NB4 (cell line): ENCODE measurements at places on chromosomes 3 and 15.

GRCh38 chr3:110343945-110344344 is 727.7 kb upstream of the NECTIN3 start:
- no peak for DNase-seq

DNA sequence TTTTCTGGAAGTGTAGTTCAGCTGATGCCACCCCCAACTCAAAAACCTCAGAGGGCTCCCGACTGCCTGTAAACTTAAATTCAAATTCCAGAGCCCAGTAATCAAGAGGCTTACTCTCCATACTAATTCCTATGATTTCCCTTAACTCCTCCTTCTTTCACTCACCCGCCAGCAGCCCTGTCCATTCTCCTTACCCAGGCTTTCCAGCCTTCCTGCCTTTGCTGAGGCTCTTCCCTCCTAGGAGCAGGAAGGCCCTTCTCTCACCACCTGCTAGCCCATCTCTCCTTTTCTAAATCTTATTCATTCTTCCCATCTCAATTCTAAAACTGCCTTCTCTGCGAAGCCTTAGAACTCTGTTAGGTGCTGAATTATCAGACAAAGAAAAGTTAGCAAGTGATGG is 30.4 kb downstream of the RORA start:
- DNase-seq: no peak

DNA sequence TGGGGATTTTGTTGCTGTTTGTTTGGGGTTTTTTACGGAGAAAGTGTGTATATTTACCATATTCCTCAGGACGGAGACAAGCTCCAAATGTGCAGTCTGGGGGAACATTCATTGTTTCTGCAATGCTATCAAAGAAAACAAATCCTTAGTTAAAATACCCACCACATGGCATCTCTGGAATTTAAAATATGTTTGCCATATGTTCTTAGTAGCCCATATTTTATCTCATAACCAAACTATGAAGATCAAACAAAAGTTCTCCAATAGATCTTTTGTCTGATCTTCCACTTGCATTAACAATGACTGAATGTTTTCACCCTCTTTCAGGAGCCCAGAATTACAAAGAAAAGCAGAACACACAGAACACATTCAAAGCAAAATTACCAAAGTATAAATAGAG is 35.3 kb downstream of the EFHB start:
- DNase-seq: no peak

- peak; percentile 79 for DNase-seq
These were observed 900 bp upstream of the HYAL3 start for GRCh38 chr3:50299929-50300680.

DNA sequence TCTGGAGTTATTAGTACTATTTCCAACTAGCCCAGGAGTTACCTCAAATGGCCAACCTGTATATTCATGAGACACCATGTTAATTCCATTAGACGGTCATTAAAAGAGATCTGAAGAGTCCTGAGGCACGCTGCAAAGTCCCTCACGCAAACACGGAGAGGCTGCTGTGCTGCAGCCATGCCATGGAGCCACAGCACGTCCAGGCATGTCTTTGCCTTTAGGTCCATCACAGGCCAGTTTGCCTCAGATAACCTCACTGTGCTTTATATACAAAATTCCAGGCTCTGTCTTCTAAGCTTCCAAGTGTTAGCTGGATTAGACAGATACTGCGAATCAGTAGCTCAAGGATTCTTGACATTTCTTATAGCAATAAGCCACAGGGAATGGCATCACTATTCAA is 9.8 kb upstream of the PLAAT1 start:
- no peak for DNase-seq

GRCh38 chr3:192812743-192813383 is 85.5 kb upstream of the FGF12 start:
- DNase-seq: peak; percentile 54

DNA sequence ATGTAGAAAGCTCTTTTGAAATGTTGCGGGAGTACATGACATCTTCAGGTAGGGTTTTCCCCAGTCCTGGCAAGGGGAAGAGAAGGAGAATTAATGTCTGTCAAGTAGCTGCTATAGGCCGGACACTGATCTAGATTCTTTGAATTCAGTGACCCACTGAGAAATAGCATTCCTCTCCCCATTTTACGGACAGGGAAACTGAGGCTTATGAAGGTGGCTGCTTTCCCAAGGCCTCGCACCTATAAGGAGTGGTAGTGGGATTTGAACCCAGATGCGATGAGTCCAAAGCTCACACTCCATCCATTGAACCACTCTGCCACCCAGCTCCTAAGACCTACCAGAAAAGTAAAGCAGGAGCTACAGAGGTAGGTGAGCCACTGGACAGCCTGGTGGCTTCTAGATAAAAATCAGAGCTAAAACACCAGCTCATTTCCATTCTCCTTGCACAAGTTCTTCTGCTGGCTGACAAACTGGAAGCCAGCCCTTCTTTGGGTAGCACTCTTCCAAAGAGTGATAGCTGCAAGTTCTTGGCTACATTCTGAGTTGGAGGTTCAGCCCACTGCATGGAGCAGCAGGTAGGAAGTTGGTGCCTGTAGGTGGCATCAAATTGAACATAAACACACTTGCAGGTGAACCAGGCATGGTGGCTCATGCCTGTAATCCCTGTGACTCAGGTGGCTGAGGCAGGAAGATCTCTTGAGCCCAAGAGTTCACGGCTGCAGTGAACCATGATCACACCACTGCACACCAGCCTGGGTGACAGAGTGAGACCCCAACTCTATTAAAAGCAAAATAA is 22.0 kb downstream of the ZNF710 start:
- no peak for DNase-seq

DNA sequence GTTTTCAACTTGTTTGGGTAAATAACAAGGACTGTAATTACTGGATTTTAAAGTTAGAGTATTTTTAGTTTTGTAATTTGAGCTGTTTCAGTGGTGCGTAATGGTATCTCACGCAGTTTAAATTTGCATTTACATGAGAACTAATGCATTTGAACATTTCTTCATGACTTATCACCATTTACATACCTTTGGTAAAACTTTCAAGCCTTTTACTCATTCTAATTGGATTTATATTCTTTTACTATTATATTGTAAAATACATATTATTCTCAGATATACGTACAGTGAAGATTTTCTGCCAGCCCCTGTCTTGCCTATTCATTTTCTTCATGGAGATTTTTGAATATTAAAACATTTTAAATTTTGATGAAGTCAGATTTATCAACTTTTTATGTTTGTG is 703.8 kb downstream of the MECOM start:
- no peak for DNase-seq

DNA sequence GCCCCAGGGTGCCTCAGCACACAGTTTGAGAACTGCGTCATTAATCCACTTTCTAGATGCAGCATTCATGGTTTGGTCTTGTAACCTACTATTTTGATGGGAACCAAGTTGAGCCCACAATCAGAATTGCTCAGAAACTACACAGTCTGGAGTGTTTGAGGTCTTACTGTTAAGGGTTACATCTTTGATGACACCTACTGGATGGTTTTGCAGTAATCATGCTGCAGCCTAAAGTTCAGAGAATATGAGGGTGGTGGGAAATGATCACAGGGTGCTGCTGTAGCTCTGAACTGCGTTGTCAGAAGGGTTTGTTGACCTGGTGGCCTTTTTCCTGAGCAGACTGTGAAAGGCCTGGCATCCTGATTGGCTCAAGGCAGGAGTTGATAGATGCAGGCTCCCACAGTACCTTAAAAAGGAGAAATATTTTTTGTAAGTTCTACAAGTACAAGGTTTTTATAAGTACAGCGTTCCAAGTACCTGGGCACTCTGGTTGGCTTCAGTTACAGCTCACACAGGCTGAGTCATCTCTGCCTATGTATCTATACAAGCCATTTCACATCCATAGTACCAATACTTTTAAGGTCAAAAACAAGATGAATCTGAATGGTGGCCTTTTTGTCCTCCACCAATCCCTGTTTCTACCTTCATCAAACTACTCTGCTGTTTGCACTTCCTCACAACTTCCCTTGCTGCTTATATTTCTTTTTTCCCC is 60.5 kb upstream of the ACKR4 start:
- DNase-seq: peak; percentile 27

- peak; percentile 56 for DNase-seq
These were observed 22.4 kb downstream of the CCDC12 start for GRCh38 chr3:46954178-46954577.

GRCh38 chr3:24139463-24140412 is 194.7 kb downstream of the NR1D2 start:
- no peak for DNase-seq

DNA sequence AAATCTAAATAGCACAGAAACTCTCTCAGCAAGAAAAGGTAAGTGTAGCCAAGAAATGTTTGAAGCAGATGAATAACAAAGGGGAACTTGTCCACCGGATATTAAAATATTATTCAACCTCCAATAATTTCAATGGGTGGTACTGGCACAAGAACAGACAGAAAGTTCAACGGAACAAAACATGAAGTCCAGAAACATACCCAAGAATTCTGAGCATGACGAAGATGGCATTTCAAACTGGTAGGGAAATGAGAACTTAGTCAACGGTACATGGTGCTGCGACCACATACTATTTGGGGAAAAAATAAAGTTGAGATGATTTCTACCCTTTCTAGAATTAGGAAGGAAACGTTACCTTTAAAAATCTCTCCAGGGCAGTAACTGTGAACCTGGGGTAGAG is 5.5 kb downstream of the CHSY1 start:
- DNase-seq: peak; percentile 9

DNA sequence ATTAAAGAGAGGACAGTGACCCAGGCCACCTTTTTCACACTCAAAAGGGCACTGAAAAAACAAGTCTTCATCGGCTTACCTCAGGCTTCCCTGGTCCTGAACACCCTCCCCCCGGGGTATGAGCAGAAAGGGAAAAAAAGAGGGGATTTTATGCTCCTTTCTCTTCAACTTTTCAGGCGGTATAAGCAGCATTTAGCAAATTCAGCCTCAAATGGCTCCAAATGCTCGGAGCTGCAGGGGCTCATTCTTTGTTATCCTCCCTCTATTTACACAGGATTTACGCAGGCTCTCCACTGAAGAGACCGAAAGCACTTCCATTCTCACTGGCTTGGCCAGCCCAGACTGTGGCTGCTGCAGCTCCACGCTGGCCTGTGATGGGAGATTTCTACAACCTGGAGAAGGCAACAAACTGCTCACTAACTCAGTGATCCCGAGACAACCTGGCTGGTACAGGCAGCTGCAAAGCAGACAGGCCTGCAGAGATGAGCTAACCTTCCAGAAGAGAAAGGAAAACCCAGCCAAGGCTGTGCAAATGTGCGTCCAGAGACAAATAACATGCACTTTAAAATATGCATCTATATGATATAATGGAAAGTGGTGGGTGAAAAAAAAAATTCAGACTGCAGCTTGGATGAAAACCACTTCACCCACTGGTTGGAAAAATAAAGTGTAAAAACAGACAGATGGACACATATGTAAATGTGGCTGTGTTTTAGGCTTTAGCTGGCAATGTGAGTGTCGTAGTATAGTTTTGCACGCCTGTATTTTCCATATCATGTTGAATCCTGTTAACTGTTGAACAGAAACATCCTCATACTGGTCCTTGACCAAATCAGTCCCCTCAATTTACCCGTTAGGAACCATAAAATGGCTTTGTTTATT is 54.2 kb downstream of the MEIS2 start:
- no peak for DNase-seq

DNA sequence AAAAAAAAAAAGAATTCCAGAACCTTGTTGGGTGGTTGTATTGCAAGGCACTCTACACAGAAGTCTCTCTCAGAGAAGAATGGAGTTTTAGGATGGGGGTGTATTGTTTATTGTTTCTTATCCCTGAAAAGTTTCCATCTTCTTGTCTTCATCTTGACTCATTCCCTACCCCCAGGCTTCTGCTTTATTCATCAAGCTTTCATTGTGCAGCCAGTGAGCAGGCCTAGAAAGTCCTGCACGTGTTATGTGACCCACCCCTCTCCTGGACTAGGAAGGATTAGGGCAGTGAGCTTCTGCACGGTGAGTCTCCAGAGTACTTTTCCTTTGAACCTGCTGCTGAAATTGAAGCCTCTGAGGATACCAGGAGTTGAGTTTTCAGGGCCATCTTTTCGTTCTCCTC is 150.9 kb upstream of the IL12A start:
- DNase-seq: no peak

DNA sequence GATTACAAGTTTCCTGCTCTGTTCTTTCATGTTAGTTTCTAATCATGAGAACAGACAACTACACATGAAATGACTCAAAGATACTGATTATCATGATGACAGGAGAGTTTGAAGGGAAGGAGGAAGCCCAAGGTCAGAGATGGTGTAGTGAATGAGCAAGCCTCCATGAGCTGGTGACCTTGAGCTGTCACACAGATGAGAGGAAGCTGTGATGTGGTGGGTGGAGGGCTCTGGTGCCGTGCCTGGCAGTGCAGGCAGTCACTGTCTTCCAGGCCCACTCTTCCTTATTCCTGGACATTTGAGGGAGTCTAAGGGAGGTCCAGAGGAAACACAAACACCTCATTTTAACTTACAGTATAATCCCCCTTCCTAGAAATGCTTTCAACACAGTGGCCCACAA is 133.4 kb upstream of the ROPN1 start:
- DNase-seq: no peak

DNA sequence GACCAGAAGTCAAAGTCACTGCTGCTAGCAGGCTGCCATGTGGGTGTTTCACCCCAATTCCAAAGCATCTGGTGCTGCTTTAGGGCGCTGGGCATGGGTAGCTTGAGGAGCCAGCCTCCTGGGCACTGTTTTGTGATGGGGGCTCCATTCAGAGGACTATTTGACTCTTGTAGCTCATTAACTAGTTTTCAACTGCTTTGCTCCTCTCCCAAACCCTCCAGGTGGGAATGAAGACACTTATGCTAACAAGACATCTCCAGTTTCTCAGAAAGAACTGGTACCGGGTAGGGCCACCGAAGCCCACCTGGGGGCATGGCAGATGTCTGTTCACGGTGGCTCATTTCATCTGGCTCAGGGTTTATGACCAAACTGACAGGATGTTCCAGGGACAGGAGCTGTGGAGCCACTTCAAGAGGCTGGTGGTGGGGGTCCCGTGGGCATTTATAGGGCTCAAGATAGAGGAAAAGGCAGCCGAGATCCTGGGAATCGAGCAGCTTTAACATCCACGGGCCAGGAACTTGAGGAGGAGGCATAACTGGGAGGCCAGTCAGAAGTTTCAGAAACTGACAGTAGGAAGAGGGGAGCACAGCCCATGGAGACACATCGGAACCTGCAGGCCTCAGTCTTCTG is 17.7 kb downstream of the AMOTL2 start:
- no peak for DNase-seq

DNA sequence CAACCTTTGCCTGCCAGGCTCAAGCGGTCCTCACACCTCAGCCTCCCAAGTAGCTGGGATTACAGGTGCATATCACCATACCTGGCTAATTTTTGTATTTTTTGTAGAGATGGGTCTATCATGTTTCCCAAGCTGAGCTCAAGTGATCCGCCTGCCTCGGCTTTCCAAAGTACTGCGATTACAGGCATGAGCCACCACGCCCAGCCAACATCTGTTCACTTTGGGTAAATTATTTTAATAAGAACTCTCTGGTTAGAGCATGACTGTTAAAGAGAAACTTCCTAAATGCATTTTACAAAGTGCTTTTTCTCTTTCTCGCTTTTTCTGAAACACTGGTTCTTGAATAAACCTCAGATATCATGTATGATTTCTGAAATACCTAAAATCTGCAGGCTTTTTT is 172.5 kb downstream of the PTPRG start:
- DNase-seq: no peak
